HT1080 (cell line): ENCODE measurements at places on chromosomes 5 and 9. TPM values are rescaled to one million over a fixed set of nuclear protein-coding genes. Genes with fewer than 3 reads are reported as not detected.
A peak's percentile ranks its signal among the peaks of the same experiment; 100 is the strongest.

GRCh38 chr5:54986269-54986654, 869 bp upstream of the ESM1 start:
- DNase-seq, result peak; percentile 39

GRCh38 chr5:97543166-97543565, 360.1 kb upstream of the RIOK2 start:
- DNase-seq, result no peak

DNA sequence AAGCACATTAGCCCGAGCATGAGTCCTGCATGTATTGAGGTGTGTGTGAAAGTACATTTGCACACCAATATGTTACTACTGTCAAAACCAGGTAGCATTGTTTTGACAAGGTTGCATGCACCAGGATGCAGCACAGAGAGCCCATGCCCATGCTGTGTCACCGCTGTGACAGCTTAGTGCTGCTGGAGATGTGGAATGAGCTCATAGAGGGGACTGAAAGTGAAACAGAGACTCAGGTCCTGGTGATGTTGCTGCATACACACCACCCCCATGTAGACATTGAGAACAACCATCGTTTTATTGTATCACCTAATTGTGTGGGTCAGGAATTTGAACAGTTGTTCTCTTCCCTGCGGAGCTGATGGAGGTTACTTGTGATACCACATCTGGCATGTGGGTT, 53.0 kb downstream of the GADD45G start:
- DNase-seq, result no peak

FKTN gene
- total RNA-seq, result 10.4 and 10.5 TPM in 2 replicates

DNA sequence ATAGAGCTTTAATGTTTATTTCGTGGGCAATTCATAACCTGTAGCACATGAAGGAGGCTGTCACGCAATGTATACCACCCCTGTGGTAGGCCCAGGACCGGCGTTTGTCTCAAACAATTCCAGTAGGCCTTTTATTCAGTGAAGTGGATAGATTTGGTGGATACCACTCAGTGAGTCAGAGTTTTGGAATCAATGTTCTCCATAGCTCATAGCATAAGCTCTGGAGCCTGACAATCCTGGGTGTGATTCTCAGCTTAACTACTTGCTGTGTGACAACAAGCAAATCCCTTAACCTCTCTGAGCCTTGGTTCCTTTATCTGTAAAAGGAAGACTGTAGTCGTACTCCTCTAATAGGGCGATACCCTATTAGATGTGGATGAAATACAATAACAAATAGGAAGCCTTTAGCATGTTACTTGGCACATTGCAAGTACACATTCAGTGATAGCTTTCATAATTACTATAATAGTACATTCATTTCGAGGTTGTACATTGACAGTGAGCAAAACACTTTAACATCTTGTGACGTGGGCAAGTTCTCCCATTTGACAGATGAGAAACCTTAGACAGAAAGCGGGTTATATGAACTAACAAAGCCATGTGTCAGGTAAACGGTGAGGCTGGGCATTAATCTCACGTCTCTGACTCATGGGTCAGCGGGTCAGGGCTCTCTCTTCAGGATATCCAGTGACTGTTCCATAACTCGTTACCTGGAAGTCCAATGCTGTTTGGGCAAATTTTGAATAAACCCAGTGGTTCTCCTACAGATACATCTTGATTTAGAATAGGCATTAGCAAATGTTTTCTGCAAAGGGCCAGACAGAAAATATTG, 130.8 kb downstream of the C9orf152 start:
- peak; percentile 64 for DNase-seq

- no peak for DNase-seq
Measured at GRCh38 chr5:132019337-132019736, 7.9 kb upstream of the ACSL6 start.

GRCh38 chr5:142807372-142807911, 37.3 kb downstream of the ARHGAP26 start:
- DNase-seq, result no peak

RASEF gene
- 0.14 and 0.73 TPM in 2 replicates for total RNA-seq

DNA sequence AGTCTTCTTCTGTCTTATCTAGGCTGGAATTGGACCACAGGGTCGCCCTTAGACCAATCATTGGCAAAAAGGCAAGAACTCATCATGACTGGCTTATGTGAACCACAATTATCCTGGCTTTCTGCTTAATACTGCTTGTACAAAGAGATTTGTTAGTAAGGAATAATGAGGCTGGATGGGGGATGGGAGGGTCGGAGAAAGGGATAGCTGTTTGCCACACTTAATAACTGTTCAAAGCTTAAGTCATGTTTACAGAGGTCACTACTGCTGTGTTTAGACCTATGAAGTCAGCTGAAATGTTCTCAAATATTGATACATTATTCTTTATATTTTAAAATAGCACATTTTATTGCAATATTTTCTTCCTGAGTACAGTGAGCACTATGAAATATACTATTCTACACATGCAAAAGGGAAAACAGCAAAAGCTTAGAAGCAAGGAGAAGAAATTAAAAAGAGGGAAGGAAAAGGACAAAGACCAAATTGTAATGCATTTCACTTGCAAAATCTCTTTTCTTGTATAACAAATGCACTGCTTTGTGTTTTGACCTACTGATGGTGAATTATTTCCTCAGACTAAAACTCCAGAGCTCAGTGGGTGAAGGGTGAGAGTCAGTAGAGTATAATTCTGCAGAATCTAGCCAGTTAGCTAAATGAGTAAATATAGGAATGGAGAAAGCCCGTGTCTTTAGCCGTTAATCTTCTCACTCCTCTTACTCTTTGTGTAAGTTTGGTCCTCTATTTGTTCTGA, 404.9 kb upstream of the ZNF608 start:
- DNase-seq, result no peak

DNA sequence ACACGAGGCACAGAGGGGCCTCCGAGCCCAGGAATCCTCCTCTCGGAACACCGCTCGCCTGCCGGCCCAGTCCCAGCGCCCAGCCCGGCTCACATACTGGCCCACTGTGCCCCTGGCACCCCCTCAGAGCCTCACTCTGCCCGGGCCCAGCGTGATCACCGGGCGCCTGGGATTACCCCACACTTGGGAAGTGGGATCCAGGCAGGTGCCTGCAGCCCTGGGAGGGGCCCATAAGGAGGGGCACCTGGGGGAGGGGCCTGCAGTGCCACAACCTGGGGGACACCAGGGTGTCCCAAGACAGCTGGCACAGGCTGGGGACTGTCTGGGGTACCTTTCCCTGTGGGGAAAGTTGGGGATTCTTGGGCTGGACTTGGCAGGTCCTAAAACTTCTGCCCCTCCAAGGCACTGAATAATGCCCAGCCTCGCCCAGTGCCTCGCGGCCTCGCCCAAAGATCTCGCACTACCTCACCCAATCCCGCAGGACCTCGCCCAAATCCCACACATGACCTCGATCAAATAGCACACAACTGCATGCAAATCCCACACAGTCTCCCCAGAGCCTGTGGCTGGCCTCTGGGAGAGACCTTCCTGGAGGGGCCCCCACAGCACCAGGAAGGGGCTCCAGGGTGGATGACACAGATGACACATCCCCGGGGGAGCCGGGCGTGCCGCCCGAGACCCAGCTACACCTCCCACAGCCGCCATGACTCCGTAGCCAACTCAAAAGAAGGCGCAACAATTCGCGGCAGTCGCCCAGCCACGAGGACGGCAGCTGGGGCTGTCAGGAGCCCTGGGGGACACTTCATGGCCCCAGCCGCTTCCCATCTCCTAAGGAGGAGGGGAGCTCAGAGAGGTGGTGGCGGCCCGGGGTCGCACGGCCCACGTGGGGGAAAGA, 13.7 kb downstream of the NOTCH1 start:
- no peak for DNase-seq

GRCh38 chr5:147972076-147972840, 65.9 kb upstream of the C5orf46 start:
- DNase-seq, result no peak

CDH9 gene
- total RNA-seq, result not detected in 2 replicates

DNA sequence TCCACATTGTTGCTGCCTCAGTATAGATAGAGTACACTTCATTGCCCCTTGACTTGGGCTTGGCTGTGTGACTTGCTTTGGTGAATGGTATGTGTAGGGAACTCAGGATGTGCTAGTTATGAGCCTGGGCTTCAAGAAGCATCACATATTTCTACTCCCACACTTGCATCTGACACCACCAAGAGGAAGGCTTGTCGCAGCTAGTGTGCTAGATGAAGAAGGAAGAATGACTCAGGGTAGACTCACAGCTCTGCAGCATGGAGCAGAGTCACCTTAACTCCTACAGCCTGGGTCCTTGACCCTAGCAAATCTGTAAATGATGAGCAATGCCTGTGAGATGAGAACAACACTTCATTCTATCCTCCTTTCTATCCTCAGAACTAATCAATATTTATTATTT, 261.8 kb downstream of the ASTN2 start:
- peak; percentile 92 for DNase-seq

DNA sequence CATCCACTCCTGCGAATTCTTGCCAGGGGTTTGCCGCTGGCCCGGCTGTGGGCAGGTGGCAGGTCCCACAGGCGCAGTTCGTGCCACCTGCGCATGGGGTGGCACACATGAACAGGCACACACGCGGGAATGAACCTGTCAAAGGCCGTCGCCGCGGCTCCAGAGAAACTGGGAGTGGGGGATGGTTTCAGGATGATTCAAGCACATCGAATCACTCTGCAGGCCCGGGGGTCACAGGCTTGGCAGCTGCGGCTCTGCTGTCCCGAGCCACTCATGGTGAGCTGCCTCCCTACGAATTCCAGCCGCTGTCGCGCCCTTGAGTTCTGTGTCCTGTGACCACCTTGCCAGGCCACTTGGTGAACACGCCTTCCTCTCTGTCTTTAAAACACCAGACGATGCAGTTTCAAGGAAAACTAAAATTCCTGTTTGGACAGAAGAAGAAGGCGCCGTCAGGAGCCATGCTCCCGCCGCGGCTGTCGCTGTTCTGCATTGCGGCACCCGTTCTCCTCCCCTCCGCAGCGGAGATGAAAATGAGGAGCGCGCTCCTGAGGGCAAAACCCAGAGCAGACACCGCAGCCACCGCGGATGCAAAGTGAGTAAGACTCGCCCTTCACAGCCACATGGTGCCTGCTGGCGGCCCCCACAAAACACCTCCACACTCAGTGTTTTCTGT, 15.4 kb upstream of the EXOC3 start:
- DNase-seq, result no peak

DNA sequence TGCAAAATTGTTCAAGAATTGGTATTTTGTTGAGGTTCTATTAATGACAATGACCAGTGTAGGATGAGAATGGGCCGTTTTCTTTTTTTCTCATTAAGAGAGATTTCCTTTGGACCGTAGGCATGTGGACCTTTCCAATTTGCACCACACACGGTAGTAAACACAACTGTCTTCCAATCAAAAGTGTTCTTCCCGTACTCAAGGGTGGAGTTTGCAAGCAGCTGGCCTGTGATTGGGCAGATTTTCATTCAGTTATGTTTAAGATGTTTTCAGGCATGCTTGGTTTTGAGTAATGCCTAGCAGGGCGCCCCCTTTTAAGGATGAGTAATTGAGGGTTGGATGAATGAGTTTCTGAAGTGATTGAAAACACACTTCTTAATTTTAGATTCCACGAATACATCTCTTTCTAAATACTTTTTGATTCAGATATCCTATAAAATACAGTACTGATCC, 2.5 kb downstream of the KDM3B start:
- DNase-seq, result peak; percentile 64

KCNV2 gene
- not detected in 2 replicates for total RNA-seq

- no peak for DNase-seq
Measured at GRCh38 chr5:149782895-149783586, 52.9 kb downstream of the PPARGC1B start.

GMCL2 gene
- not detected in 2 replicates for total RNA-seq

DNA sequence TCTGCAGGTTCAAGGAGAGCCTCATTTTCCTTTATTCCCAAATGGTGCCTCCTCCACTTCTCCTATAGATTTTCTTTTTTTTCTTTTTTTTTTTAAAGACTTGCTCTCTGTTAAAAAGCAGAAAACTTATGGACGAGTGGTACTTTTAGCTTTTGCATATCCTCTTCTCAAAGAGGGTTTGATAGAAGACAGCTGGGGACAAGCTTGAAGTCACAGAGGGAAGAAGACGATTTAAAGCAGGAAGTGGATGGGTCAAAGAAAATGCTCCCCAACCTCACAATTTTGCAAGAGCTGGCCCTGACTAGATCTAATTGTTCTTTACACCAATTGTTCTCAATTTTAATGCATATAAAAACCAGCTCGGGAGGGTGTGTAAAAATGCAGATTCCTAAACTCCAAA, 48.9 kb downstream of the APBA1 start:
- DNase-seq, result no peak

- DNase-seq, result no peak
Measured at GRCh38 chr5:6603643-6604042, 29.2 kb downstream of the NSUN2 start.

- peak; percentile 8 for DNase-seq
Measured at GRCh38 chr5:66647146-66647856, 51.1 kb downstream of the MAST4 start.

FOXD4L3 gene
- not detected in 2 replicates for total RNA-seq

CARTPT gene
- total RNA-seq, result not detected in 2 replicates

DNA sequence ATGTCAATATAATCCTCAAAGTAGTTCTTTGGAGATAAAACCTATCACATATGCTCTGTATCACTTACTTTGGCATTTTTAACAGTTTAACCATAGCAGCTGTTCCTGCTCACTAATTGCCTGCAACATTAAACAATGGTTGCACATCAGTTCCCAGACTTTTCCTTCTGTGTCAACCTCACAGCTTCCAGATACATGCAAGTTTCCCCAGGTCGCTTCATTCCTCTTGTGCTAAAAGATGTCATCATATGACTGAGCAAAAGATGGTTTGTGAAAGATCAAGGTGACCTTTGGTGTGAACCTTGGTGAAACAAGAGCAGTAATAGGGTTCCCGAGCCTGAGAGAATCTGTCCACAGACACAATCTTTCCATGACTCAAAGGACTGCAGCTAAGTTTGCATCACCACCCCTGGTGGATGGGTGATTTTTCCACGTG, 500.4 kb upstream of the PAPPA start:
- DNase-seq, result no peak

- DNase-seq, result no peak
Measured at GRCh38 chr5:83253720-83254119, 176.4 kb downstream of the XRCC4 start.

- no peak for DNase-seq
Measured at GRCh38 chr9:129033216-129033615, 3.2 kb upstream of the MIGA2 start.

C1QTNF2 gene
- total RNA-seq, result 0.33 and 0.55 TPM in 2 replicates

DNA sequence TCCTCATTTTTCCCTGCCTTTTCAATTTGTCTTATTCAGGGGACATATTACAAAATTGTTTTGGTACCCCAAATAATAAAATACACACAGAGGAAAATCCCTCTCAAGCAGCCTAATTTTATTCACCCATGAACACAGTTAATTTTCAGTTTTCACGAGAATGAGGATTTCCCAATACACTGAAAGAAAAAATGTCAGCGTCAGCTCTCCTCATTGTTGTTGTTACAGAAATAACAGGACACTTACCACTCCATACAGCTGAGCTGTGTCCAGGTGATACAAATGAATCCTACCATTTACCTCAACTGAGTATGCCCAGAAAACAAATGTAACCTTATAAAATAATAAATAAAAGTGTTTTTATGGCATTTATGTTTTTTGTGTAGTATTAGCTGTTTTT, 144.6 kb upstream of the PCA3 start:
- DNase-seq, result no peak

GRCh38 chr5:173760461-173761177, 127.5 kb upstream of the CPEB4 start:
- no peak for DNase-seq

- no peak for DNase-seq
Measured at GRCh38 chr5:76425146-76425545, 22.1 kb downstream of the IQGAP2 start.

- DNase-seq, result no peak
Measured at GRCh38 chr5:30638899-30639298, 554.6 kb upstream of the CDH6 start.
